ENCODE measurements at places on chromosomes 1 and 21.

DNA sequence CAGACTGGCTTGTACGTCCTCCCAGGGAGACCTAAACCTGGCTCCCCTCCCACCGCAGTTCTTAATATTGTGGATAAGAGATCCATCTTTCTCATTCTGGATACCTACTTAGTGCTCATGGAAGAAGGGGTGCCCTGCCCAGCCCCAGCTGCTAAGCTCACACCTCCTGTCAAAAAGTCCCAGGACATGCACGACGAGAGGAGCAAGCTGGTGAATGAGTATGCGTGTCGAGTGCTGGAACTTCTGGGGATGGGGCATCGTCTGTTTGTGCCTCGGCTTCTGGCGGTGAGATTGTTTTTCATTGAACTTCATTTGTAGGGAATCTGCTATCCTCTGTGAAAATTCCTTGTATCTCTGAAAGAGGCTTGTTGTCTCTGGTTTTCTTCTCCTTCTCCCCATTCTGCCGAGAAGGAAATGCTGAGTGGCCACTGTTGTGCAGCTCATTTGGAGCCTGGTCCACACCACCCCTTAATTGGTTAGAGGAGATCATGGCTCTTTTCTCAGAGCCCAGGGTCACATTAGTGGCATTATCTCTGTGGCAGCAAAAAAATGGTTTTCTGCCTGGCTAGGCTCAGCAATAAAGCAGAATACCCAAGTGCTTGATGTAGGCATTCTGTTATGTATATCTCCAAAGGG, 199.4 kb upstream of the CACYBP start:
- peak; percentile 31 for DNase-seq

DNA sequence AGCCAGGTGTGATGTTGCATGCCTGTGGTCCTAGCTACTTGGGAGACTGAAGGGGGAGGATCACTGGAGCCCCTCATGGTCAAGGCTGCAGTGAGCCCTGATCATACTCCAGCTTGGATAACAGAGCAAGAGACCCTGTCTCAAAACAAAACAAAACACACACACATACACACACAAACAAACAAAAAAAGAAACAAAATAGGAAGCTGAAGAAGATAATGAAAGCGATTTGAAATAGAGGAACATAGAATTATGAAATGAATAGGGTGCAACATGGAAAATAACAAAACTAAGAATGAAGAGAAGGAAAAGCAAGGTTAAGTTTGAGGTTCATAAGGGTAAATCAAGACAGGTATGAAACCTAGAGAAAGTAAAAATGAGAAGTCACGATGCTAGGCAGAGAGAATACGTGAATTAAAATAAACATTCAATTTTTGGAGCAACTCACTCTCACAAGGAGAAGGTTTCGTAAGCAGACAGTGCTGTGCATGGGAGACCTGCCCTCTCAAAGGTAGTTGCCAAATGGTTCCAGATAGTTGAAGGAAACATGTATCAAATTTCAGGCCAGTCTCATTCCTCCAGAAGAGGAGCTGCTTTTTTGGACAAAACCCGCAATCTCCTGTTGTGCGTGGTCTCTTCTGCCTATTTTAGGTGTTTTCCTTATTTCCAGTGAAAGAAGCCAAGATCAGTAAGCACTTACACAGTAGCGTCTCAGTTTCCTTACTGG, 3.3 kb downstream of the CD46 start:
- no peak for DNase-seq

GRCh38 chr1:106727171-106727570, 329.3 kb upstream of the PRMT6 start:
- no peak for DNase-seq

DNA sequence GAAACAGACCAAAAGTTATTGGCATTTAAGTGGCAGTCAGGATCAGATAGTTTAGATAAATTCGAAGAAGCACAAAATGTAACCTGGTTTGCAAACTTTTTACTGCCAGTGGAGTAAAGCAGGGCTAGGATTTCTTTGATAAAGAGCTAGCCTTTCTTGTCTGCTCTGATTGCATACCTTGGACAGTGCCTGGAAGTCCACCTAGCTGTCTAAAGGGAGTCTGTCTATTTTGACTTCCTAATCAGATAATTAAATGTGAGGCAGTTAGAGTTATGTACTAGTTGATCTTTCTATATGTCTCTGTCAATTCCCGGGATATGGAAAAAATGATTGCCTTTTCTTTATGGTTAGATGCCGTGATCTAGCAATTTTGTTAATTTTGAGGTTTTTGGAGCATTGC, 4.1 kb downstream of the GPSM2 start:
- no peak for DNase-seq

GRCh38 chr1:239023732-239024360, 362.5 kb upstream of the CHRM3 start:
- DNase-seq = no peak

DNA sequence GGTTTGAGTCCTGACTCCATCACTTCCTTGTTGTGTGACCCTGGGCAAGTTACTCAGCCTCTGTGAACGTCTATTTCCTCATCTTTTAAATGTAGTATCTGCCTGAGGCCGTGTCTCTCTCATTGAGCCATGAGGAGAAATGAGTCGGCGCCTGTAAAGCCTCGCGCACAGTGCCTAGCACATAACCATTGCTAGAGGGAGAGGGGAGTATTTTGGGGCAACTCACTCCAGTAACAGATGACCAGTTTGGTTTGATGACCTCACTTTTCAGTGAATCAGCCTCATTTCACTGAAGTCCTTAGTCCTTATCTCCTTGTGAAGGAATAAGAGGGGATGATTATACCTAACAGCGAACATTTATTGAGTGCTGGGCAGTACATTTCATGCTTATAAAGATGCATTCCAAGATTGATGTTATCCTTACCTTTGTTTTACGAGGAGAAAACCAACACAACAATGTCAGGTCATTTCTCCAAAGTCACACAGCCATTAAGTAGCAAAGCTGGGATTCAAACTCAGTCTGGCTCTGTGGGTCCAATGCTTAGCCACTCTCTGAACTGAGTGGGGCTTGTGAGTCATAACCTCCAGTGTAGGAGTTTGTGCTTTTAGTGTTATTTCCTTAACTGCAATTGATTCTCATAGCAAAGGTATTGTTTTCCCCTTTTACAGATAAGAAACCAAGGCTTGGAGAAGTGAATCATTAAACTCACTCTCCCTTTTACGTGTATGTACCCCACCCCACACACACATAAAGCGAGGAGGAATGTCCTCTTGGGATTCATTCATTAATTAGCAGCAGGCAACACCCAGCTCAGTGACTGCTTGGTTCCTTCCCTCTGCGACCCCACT, 25.9 kb downstream of the KCNC4 start:
- DNase-seq = no peak

DNA sequence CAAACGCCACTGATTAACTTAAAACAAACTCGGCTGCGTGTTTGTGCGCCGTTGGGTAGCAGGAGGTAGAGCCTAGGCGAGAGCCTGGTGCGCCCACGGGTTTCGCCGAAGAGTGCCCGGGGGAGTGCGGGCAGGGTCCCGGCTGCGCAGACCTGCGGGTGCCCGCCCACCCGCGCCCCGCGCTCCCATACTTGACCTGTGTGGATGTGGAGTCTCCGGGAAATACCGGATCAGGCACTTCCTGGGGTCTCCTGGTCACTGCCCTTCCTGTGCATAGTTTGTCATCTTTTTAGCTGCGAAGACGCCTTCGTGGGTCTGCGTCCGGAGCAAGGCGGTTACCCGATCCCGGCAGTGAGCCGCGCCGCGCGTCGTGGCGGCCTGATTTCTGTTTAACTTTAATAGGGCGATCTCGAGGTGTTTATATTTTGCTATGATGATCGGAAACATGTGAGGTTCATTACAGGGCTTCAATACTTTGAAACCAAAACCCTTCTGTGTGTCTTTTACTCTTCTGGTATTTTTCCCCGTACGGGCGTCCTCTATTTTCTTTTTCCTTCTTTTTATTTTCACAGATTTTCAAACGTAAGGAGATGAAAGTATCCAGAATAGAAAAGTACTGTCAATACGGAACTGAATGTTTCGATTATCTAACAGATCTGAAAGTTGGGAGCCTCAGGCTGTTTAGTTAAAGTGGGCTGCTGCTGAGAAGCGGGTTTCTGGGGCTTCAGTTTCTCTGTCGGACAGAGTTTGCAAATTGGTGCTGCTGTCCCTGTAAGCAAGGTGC, 15.2 kb downstream of the NR5A2 start:
- DNase-seq = no peak

GRCh38 chr1:19979494-19979977, at the start of gene PLA2G2A:
PLA2G2A (minus strand) TSS chr1:19979618; CDS start chr1:19978773, 845 bp downstream.
- DNase-seq = no peak

- no peak for DNase-seq
These were observed 73.2 kb downstream of the NKAIN1 start for GRCh38 chr1:31166462-31166861.

DNA sequence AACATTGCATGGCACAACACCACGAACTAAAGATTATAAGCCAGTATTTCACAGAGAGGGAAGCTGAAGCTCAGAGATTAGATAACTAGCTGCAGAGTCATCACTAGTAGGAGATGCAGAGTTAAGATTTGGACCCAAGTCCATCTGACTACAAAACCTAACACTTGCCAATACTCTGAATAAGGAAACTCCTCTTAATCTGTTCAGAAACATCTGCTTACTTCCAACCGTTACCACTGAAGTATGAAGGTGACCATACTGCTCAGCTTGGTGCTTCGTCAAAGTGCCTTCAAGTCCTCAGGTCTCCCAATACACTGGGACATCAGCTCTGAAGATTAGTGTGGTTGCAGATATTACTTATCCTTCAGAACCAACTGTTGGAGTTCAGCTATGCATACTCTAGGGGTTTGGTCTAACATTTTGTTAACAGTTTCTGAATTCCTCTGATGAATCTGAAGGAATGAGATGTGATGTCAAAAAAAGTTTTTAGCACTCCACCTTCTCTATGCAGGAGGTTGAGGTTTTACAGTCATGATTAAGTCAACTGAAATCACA, 179.6 kb downstream of the TPR start:
- DNase-seq = no peak

GRCh38 chr1:201353186-201353940, 24.1 kb downstream of the TNNT2 start:
- DNase-seq = no peak

DNA sequence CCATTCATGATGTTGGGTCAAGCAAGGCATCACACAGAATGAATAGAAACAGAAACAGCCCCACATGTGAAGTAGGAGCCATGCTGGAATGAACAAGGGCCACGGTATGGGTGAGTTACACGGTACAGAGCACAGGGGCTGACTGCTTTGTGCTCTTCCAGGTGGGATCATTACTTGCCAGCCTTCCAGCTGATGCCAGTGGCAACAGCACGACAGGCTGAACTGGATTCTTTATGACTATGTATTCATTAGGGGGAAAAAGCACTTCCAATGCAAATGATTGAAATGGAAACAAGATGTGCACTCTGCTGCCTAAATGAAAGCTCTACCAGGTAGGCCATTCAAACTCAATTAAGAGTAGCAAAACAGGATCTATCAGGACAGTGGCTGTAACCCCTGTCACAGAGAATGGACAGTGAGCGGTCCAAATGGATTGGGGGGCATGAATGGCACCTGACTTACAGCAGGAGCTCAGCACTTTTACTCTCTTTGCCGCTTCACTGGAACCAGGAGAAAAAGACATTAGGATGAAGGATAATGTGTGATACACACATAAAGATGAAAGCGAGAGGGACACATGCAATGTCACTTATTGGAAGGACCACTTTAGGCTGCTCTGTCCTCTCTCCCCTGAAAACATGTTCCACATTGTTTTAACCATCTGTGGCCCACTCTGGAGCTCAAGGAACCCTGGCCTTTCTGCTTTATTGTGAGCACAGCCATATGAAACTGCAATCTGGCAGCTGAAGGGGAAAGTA, 23.4 kb upstream of the IRF2BP2 start:
- DNase-seq = no peak

DNA sequence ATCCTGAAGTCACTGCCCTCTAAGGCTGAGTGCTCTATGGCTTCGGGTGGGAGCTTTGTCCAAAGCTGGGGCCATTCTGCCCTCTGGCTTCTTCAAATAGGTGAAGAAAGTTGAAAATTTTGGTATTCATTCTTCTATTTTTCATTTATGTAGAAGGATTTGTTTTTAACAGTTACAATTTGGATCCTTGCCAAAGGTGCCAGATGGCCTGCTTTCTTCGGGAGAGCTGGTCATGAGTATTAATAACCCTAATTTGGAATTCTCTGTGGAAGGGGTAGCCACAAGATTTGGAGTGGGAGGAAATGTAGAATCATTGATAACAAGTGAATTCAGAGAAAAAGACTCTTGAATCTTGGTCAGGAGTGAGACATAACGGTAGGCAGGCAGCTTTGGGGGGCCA, 370.4 kb upstream of the ST6GALNAC5 start:
- no peak for DNase-seq

DNA sequence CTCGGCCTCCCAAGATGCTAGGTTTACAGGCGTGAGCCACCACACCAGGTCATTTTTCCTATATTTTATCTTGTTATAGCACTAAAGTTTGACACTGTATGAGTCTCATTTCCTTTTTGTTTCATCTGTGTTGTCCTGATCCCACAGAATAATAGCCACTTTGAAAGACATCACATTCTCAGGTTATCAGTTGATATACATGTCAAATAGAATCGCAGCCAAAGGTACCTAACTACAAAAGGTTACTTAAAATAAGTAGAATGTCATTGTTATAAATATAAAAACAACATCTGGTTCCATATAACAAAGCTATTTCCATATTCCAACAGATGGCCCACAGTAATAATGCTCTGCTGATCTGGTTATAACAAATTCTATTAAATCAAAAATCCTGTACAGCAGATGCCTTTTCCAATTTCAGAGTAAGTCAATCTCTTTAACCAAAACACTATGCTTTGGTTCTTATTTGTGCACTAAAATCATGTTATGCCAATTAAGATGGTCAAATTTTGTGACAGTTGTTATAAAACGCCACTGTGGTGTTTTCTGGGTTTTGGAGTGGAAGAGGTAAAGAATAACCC, 6.0 kb downstream of the FOXJ3 start:
- DNase-seq = no peak

DNA sequence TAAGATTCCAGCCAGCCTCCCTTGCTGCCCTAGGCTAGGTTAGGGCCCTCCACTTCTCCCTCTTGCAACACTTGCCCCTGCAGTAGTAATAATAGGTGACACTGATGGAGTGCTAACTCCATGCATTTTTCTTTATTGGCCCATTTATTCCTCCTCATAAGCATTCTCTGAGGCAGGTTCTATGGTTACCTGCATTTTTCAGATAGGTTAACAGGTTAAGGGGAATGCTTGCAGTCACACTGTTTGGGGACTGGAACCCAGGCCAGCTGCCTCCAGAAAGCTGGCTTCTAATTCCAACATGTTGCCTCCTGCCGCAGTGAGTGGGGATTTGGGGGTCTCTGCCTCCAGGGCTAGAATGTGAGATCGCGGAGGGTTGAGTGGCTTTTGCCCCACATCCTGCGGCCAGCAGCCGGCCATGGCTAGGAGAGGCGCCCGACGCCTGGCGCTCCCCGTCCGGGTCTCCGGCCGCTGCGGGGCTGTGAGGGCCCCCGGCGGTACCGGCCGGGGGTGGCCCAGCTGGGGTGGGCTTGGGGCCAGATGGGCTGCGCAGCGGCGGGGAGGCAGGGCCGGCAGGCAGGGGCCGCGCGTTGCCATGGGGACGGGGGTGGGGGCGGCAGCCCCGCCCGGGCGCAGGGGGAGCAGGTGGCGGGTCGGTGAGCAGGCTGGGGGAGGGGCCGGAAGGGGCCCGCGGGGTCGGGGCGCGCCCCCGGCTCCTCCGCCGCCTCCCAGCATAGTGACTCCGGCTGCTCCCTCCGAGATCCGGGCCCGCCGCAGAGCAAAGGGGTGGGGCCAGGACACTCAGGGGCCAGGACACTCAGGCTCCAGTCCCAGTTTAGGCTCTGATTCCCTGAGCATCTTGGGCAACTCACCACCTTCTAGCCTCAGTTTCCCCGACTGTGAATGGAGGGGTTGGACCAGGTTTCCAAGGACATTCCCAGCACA, 68.4 kb upstream of the SSBP3 start:
- no peak for DNase-seq

All from substantia nigra (tissue), 51 donors.